NCI-H2081 (cell line): ENCODE measurements at places on chromosomes 16 and 17.

- DNase-seq = no peak
These were observed 7.2 kb upstream of the IRF8 start for GRCh38 chr16:85891776-85892166.

GRCh38 chr17:14859542-14859941 lies 405.6 kb downstream of the PMP22 start:
- DNase-seq = no peak

DNA sequence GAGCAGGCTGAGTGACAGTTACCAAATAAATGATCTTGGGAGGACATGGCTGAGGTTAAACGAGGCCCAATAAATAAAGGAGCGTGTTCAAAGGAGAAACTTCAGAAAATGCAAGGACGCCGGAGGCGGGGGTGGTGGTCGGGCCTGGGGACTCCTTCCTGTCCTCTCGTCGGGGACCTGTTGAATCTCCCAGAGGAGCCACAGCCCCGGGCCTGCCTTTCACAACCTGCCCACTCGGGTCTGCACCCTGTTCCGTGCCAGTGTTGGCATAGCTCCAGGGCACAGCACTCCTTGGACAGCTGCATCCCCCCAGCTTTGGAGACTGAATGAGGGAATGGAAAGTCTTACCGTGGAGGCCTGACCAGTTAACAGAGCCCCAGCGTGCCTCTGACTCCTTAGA lies 8.1 kb upstream of the TBX4 start:
- no peak for DNase-seq

DNA sequence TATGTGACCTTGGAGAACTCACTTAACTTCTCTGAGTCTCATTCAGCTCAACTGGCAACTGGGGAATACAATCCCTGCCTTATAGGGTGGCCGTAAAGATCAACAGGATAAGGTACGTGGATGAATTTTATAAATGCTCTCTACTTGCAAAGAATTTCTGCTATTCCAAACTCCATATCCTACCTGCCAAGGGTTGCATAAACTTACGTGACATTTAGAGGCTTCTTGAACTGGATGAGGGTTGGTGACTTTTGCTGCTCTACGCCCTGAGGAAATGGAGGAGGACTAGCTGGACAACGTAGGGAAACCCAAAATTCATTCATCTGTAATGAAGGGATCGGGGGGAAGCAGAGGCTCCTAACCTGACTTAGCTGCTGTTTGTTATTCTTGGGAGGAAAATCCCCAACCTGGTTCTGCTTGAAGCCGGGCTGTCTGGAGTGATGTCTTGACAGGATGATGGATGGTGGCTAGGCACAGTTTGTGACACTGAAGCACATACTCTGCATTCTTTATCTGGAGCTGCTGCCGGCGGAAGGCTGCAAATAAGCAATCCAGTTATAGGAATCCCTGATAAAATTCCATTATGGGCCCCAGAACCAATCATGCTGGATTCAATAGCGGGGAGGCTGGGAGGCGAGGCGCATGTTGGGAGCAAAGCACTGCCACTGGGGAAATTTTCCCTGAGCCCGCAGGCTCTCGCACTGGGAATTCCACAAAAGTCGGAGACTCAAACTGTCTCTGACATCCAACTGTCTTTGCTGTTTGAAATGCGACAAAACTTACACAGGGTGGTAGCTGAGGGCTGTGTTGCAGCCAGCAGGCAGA lies 94.7 kb upstream of the SDK2 start:
- DNase-seq = no peak

DNA sequence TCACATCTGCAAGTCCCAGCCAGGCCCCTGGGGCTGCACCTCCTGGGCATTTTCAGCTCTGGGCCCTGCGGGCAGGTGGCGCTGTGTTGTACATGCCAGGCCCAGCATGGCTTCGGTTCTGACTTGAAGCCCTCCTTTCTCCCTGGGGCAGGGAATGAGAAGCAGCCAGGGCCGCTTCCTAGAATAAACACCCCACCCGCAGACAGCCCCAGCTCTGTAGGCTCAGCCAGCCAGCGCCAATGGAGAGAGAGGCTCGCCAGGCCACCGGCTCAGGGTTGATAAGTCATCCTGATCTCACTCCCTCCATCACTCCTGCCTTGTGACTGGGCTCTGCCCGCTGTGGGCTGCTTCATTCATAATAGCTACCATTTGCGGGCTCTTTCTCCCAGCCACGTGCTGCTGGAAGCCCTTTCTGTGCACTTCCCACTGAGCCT lies 6.0 kb upstream of the GLIS2 start:
- DNase-seq = peak; percentile 49

DNA sequence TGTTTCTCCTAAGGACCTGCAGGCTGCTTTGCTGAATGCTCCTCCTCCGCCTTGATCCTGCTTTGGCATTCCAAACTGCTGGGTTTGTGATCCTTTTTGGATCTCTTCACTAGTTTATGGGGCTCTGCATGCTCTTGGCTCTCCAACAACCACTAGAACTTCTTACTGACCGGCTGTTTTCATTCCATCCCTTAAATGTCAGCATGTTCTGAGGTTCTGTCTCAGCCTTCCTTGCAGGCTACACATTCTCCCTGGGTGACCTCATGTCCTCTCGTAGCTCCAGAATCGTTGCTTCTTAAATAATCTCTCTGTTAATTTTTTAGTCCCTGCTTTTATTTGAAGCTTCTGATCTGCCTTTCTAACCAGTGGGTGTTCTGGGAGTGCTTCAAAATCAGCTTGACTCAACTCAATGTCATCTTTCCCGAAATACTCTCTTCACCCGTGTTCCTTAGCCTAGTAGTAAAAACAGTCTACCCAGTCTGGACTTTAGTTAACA lies 119.0 kb upstream of the HS3ST2 start:
- no peak for DNase-seq

DNA sequence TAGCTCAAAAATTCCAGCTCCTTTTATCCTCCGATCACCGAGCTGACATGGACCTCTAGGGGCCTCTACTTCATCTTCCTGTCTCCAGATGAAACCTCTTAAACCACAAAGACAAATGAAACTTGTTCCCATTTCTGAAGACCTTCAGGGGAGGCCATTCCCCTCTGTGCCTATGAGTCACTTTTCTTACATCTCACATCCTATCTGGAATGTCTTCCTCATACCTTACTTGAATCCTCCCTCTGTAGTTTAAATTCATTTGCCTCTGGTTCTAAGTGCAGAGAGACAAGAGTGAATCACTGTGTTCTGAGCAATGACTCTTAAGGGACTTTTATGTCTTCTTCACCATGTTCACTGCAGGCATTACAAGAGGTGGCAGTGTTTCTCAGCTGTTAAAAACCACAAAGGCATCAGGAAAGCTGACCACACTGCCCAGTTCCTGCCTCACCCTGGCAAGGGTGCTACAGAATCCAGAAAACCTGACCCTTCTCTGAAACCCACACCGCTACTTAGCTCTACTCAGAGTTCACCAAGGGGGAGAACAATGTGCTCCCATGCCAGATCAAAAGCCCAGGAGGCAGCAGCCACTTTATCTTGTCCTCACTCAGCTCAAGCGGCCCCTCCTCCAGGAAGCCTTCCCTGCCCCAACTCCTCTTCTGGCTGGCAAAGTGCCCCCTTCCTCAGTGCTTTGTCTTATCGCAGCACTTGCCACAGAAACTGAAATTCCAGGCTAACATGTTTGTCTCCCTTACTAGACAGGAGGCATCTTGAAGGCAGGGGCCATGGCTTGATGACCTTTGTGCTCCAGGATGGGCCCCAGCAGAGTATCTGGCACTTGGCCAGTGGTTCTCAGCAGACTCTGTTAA lies 6.4 kb downstream of the CUEDC1 start:
- DNase-seq = no peak

DNA sequence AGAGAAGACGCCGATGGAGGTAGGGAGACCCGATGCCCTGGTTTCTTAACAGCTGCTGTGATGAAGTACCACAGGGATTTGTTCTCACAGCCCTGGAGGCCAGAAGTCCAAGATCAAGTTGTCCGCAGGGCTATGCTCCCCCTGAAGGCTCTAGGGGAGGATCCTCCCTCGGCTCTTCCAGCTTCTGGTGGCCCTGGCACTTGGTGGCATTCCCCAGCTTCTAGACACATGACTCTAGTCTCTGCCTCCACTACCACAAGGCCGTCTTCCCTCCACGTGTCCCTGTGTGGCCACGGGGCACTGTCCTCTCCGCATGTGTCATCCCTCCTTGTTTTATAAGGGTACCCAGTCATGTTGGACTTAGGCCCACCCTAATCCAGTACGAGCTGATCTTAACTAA lies 375.2 kb downstream of the SLC39A11 start:
- no peak for DNase-seq

GRCh38 chr16:78903843-78904242 lies 696.7 kb downstream of the MAF start:
- DNase-seq = no peak

DNA sequence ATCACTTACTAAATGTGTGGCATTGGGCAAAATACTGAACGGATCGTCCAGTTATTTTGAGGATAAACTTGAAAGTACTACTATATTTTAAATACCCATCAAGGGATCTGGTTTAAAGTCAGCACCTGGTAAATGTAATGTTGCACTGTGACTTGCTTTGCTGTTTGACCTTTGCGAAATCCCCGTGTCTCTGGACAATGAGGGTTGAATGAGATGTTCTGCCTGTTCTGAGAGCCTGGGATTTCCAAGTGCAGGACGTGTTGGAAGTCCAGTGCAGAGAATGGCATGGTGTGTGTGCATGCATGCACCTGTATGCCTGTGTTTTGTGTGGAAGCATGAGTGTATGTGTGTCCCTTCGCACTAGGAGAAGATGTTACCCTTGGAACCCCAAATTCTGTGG lies 106.6 kb downstream of the N4BP1 start:
- no peak for DNase-seq

- no peak for DNase-seq
These were observed 16.2 kb downstream of the PSMD3 start for GRCh38 chr17:39996800-39997199.

GRCh38 chr17:48529683-48530009 lies 1.2 kb downstream of the HOXB1 start:
- DNase-seq = no peak

DNA sequence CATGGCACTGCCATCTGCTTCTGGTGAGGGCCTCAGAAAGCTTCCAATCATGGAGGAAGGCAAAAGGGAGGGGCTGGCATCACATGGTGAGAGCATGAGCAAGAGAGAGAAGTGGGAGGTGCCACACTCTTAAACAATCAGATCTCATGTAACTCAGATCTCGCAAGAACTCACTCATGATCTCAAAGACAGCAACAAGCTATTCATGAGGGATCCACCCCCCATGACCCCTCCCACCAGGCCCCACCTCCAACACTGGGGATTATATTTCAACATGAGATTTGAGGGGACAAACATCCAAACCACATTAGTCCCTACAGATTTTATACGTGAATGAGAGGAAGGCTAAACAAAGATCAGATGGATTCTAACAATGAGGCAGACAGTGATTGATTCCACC lies 8.9 kb upstream of the TMEM132E start:
- no peak for DNase-seq

- DNase-seq = no peak
These were observed 8.9 kb upstream of the MYH11 start for GRCh38 chr16:15865742-15866141.

GRCh38 chr17:82899941-82900340 lies 60.1 kb upstream of the ZNF750 start:
- no peak for DNase-seq

GRCh38 chr17:43860927-43861622 lies 14.1 kb downstream of the CD300LG start:
- no peak for DNase-seq

DNA sequence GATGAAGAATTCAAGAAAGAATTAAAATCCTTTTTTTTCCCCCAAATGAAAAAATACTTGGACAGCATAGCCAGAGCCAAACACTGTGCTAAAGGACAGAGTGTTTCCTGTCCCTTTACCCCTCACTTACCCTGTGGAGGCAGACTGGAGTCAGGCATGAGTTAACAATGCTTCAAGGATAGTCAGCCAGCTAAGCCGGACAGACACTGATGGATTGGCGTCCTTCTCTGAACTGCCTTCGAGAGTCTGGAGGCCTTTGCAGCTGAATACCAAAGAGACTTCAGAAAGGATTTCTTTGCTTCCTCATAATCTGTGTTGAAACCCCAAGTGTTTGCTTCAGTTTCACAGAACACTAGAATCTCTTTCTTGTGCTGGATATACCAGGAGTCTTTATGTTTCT lies 4.6 kb downstream of the METTL9 start:
- DNase-seq = no peak

GRCh38 chr17:32875230-32875917 lies 1.6 kb downstream of the MYO1D start:
- DNase-seq = no peak

DNA sequence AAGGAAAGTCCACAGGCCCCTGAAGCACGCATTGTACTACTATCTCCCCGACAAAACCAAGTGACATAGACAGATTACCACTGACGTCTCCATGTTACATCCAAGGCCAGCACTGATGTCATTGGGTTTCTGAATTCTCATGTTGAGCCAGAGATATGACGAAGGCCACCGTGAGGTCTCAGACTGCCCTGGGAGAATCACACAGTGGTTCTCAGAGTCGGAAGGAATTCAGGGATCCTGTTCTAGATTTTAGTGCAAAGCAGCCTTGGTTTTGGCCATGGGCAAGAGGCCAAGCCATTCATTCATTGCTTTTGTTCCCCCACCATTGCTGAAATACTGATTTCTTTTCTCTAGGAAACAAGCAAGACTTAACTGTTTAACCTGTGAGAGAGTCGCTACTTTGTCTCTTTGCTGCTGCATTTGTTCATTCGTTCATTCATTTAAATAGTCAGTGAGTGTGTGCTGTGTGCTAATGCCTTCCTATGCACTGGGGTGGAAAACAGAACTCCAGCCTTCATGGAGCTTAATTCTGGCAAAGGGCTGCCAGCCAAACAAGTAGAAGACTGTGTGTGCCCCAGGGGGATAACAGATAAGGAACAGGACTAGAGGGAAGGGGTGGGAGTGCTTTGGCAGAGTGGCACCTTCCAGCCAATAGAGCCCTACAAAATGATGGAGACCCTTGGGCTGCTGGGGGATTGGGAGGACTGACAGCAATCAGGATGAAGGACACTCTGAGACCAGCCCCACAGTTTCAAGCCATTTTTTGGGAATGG lies 222.3 kb downstream of the MSI2 start:
- DNase-seq = no peak

- DNase-seq = no peak
These were observed 84.8 kb downstream of the MAP2K6 start for GRCh38 chr17:69499318-69499717.

GRCh38 chr16:69201787-69202186 lies 14.8 kb downstream of the SNTB2 start:
- no peak for DNase-seq

- DNase-seq = no peak
These were observed 1.4 kb upstream of the WNT3 start for GRCh38 chr17:46819906-46820351.

GRCh38 chr17:27544350-27545131 lies 86.4 kb upstream of the LGALS9 start:
- DNase-seq = no peak

GRCh38 chr17:59011975-59012374 lies 94.7 kb downstream of the TRIM37 start:
- no peak for DNase-seq

GRCh38 chr16:50381679-50382440 lies 13.1 kb upstream of the BRD7 start:
- DNase-seq = no peak

GRCh38 chr17:34797720-34798119 lies 163.5 kb downstream of the CCT6B start:
- DNase-seq = no peak

- no peak for DNase-seq
These were observed 78.3 kb upstream of the TBX2 start for GRCh38 chr17:61321344-61321743.

- no peak for DNase-seq
These were observed 18.4 kb downstream of the TOX3 start for GRCh38 chr16:52528393-52529065.

- no peak for DNase-seq
These were observed 30.3 kb downstream of the ALDH3A2 start for GRCh38 chr17:19678581-19679453.

GRCh38 chr17:81396722-81397313 lies 1.6 kb downstream of the BAHCC1 start:
- peak; percentile 76 for DNase-seq
